ENCODE measurements at places on chromosomes 6 and 20. TPM values are rescaled to one million over a fixed set of nuclear protein-coding genes. Genes with fewer than 3 reads are reported as not detected.

ETV7 gene
- not detected for total RNA-seq

SALL4 gene
- total RNA-seq, result 0.07 TPM

DNA sequence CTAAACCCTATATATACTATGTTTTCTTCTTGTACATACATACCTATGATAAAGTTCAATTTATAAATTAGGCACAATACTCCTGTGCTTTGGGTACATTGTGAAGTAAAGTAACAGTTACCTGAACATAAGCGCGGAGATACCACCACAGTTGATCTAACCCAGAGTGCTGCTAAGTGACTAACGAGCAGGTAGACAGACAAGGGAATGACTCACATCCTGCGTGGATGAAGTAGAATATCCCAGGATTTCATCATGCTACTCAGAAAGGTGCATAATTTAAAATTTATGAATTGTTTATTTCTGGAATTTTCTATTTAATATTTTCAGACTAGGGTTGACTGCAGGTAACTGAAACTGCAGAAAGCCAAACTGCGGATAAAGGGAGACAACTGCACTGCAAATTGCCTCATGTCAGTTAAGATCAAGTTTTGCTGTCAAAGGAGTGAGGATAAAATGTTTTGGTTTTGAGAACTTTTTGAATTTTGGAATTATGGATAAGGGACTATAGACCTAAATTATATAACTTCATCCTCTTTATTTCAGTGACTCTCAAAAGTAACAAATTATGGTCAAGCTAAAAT, 14.4 kb downstream of the MKKS start:
- H3K27me3 ChIP-seq, result no peaks in the 10 kb centered on the region
- no peak overlapping the region for H3K27ac ChIP-seq
- no peak for DNase-seq
- no peak overlapping the region for H3K4me3 ChIP-seq

DNA sequence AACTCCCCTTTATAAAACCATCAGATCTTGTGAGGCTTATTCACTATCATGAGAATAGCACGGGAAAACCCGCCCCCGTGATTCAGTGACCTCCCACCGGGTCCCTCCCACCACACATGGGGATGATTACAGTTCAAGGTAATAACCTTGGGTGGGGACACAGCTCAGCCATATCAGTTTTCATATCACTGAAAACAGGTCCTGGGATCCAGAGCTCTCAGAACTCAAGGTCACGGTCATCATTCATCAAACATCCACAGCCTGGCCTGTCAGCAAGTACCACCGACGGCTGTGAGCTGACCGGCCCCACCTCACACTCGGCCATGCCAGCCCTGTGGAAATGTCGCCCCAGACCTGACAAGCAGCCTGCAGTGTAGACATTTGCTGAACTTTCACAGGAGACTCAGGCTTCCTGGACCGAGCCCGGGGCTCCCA, 14.1 kb upstream of the FRMD1 start:
- no peak for DNase-seq
- H3K27me3 ChIP-seq, result no peaks in the 10 kb centered on the region
- H3K4me3 ChIP-seq, result no peak overlapping the region
- no peaks in the 10 kb centered on the region for H3K36me3 ChIP-seq

ARG1 gene
- total RNA-seq, result not detected

GRCh38 chr6:131303338-131303930, 168.2 kb downstream of the AKAP7 start:
- no peaks in the 10 kb centered on the region for H3K36me3 ChIP-seq
- no peak overlapping the region for H3K27ac ChIP-seq
- H3K4me1 ChIP-seq, result no peaks in the 10 kb centered on the region
- H3K4me3 ChIP-seq, result no peak overlapping the region

GRCh38 chr6:76609160-76609559, 536.7 kb upstream of the IMPG1 start:
- H3K36me3 ChIP-seq, result no peaks in the 10 kb centered on the region
- no peaks in the 10 kb centered on the region for H3K27me3 ChIP-seq
- H3K4me1 ChIP-seq, result no peaks in the 10 kb centered on the region
- no peak for DNase-seq
- no peak overlapping the region for H3K4me3 ChIP-seq
- H3K27ac ChIP-seq, result no peak overlapping the region

C6orf52 gene
- not detected for total RNA-seq

DNA sequence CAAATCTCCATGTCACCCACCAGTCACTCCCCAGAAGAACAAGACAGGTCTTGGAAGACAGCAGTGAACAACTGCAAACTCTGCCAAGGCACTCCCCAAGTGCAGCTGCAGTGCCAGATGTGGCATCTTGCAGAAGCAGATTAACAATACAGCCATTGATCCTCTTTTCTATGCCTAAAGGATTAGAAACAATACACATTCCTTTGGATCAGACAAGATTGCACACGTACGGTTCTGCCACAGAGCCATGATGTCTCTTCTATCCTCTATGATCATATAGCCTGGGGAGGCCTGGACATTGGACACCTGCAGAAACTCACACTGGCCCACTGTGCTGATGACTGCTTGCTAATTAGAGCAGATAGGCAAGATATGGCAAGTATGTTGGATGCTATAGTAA, 155.9 kb downstream of the MYLK4 start:
- no peaks in the 10 kb centered on the region for H3K4me1 ChIP-seq
- H3K27me3 ChIP-seq, result no peaks in the 10 kb centered on the region
- no peak for DNase-seq
- H3K36me3 ChIP-seq, result no peaks in the 10 kb centered on the region
- H3K4me3 ChIP-seq, result no peak overlapping the region

GRCh38 chr6:169726963-169727362, 2.7 kb upstream of the PHF10 start:
- H3K36me3 ChIP-seq, result no peaks in the 10 kb centered on the region
- no peak for DNase-seq
- H3K27ac ChIP-seq, result no peak overlapping the region
- H3K4me3 ChIP-seq, result no peak overlapping the region
- H3K27me3 ChIP-seq, result no peaks in the 10 kb centered on the region

DNA sequence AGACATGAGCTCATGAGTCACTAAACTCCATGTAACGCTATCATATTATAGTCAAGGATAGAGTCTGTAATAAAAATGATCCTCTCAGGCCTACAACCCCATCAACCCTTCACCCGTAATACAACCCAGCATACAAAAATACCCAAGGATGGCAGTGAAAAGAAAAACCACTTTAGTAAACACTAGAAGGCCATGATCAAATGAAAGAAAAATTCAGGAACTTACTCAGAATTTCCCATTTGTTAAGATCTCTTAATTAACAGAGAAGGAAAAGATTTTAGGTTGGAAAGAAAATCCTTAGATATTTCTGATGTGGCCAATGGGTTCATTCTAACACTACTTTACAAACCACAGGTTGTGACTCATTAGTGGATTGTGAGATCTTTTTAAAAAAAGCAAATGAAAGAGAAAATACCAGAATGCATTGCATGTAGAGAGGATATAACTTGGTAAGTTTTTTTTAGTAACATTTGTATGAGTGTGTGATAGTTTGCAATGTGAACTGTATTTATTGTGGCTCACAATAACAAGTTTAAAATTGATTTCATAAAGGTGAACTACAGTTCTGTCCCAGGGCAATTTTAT, 8.0 kb upstream of the UBE2J1 start:
- peaks cover 20% of the 10 kb centered on the region for H3K4me1 ChIP-seq
- no peaks in the 10 kb centered on the region for H3K36me3 ChIP-seq
- H3K27ac ChIP-seq, result no peak overlapping the region
- no peak for DNase-seq
- H3K4me3 ChIP-seq, result no peak overlapping the region

OTOR gene
- total RNA-seq, result not detected

GRCh38 chr6:125919618-125920017, 37.0 kb upstream of the HINT3 start:
- no peak overlapping the region for H3K4me3 ChIP-seq
- H3K36me3 ChIP-seq, result peaks cover 34% of the 10 kb centered on the region
- H3K27me3 ChIP-seq, result no peaks in the 10 kb centered on the region
- peaks cover 46% of the 10 kb centered on the region for H3K4me1 ChIP-seq
- DNase-seq, result no peak

BPIFA3 gene
- total RNA-seq, result not detected

OXT gene
- not detected for total RNA-seq

- DNase-seq, result no peak
- H3K27me3 ChIP-seq, result no peaks in the 10 kb centered on the region
- H3K27ac ChIP-seq, result no peak overlapping the region
- H3K36me3 ChIP-seq, result no peaks in the 10 kb centered on the region
- H3K4me3 ChIP-seq, result no peak overlapping the region
Measured at GRCh38 chr6:88728756-88729155, 234.7 kb downstream of the RNGTT start.

- H3K36me3 ChIP-seq, result no peaks in the 10 kb centered on the region
- no peaks in the 10 kb centered on the region for H3K4me1 ChIP-seq
- H3K27ac ChIP-seq, result no peak overlapping the region
- H3K4me3 ChIP-seq, result no peak overlapping the region
- peak; percentile 47 for DNase-seq
Measured at GRCh38 chr6:32046450-32047083, 8.4 kb downstream of the CYP21A2 start.

DNA sequence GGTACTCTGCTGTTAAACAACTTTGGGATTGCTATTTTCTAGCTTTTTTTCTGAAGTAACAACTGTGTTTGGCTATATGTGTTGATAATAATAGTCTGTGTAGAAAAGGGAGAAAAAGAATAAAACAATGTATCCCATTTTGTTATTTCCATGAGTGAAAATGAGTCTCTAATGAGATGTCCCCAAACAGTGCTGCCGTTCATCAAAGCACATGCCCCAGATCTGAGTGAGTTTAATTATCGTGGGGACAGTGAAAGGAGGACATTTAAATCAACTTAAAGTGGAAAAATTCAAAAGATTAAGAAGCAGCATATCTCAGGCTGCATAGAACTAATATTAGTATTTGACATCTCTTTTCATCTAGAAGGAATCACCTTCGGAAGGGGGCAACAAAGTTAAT, 59.6 kb downstream of the NCOA7 start:
- H3K4me3 ChIP-seq, result no peak overlapping the region
- no peaks in the 10 kb centered on the region for H3K27me3 ChIP-seq
- no peak for DNase-seq
- peaks cover 28% of the 10 kb centered on the region for H3K4me1 ChIP-seq

FAM209B gene
- not detected for total RNA-seq

RAD21L1 gene
- not detected for total RNA-seq

- H3K4me3 ChIP-seq, result no peak overlapping the region
- H3K4me1 ChIP-seq, result no peaks in the 10 kb centered on the region
- no peaks in the 10 kb centered on the region for H3K27me3 ChIP-seq
- no peak overlapping the region for H3K27ac ChIP-seq
- DNase-seq, result no peak
- H3K36me3 ChIP-seq, result no peaks in the 10 kb centered on the region
Measured at GRCh38 chr6:74853991-74854390, 351.9 kb downstream of the COL12A1 start.

ECT2L gene
- total RNA-seq, result not detected

GRCh38 chr6:13472099-13472498, 15.3 kb downstream of the GFOD1 start:
- no peak for DNase-seq
- H3K27me3 ChIP-seq, result no peaks in the 10 kb centered on the region
- no peak overlapping the region for H3K4me3 ChIP-seq

- H3K36me3 ChIP-seq, result no peaks in the 10 kb centered on the region
- no peaks in the 10 kb centered on the region for H3K27me3 ChIP-seq
- peaks cover 29% of the 10 kb centered on the region for H3K4me1 ChIP-seq
- peak; percentile 41 for DNase-seq
Measured at GRCh38 chr6:68238097-68238601, 396.9 kb upstream of the ADGRB3 start.

GRCh38 chr20:32473231-32474008, 111.7 kb downstream of the NOL4L start:
- peaks cover 4% of the 10 kb centered on the region for H3K4me1 ChIP-seq
- no peaks in the 10 kb centered on the region for H3K36me3 ChIP-seq
- DNase-seq, result no peak
- H3K27ac ChIP-seq, result no peak overlapping the region
- no peak overlapping the region for H3K4me3 ChIP-seq
- H3K27me3 ChIP-seq, result no peaks in the 10 kb centered on the region

DNA sequence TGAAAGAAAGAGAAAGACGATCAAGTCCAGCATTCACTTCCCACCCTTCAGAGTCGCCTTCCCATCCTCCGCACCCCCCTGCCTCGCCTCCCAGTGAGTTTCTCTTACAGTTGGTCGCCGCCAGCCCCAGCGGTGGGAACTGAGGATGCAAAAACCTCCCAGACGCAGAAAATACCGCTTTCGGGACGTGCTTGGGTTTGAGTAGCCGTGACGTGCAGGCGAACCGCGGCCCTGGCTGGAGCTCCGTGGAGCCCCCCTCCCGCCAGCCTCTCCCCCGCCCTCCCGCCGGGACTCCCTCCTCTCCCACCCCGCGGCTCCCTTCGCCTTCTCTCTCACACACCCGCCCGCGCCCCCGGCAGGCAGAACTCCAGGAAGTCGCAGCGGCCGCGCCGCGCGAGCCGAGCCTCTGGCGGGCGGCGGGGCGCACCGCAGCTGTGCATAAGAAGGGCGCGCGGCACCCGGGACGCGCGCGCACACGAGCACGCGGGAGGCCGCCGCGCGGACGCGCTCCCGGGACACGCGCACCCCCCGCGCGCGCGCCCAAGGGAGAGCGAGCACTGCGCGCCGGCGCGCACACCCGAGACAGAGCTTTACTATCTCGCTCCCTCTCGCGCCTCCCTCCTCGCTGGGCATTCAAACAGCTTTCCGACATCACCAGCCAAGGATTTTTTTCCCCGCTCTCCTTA, at the start of gene ADGRB3:
Gene ADGRB3 (plus strand): TSS at position 557 of the 686 bp plus-strand sequence. CDS start 3,394 bp downstream, outside the sequence.
- no peaks in the 10 kb centered on the region for H3K36me3 ChIP-seq
- H3K27me3 ChIP-seq, result no peaks in the 10 kb centered on the region
- DNase-seq, result no peak
- H3K27ac ChIP-seq, result no peak within 1 kb of the TSS
- H3K4me3 ChIP-seq, result no peak within 1 kb of the TSS
